ENCODE measurements at places on chromosomes 16 and 17.
A peak's percentile ranks its signal among the peaks of the same experiment; 100 is the strongest.

DNA sequence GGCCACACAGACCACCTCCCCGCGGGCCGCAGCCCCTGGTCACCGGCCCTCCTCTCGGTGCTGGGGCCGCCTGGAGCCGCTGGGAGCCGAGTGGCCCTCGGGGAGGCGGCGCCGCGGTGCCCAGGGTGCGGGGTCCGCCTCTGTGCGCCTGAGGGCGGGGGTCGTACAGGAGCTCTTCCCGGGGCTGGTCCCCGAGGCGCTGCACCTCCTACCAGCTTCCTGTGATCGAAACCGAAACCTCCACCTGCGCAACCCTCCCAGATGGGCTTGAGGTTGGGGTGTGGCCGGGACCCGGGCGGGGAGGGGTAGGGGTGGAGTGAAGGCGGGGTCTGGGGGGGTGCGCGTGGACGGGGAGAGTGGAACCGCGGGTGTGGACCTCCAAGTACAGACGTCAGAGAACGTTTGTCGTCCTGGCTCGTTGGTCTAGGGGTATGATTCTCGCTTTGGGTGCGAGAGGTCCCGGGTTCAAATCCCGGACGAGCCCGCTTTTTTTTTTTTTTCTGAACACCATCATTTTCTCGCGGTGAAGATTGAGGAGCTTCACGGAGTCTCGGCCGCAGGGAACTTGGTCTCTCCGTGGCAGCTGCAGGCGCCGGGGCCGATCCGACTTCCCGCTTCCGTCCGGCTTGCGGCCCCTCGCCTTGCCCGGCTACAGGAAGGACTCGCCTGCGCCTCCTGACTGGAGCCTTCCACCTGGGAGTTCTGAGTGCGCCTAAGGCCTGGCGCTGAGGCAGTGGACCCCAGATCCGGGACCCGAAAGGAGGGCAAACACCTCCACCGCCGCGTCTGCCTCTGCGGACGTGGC lies 23.9 kb downstream of the ZNF213 start:
- peak; percentile 88 for DNase-seq

DNA sequence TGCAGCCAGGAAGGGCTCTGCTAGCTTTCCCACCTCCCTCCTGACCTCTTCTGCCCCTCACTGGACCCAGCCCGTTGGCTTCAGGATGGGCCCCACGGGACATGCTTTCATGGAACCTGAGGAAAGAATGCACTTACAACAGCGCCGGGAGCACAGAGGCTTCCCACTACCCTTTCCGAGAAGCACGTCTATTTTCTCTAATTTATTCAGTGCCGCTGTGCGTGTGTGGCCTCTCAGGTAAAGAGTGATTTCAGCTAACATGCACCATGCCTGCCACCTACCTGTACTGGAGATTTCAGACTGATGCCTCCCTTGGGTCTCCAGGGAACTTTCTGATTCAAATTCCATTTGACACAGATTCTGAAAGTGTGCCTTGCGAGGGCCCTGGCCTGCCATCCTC lies 140.1 kb downstream of the CYLD start:
- no peak for DNase-seq

DNA sequence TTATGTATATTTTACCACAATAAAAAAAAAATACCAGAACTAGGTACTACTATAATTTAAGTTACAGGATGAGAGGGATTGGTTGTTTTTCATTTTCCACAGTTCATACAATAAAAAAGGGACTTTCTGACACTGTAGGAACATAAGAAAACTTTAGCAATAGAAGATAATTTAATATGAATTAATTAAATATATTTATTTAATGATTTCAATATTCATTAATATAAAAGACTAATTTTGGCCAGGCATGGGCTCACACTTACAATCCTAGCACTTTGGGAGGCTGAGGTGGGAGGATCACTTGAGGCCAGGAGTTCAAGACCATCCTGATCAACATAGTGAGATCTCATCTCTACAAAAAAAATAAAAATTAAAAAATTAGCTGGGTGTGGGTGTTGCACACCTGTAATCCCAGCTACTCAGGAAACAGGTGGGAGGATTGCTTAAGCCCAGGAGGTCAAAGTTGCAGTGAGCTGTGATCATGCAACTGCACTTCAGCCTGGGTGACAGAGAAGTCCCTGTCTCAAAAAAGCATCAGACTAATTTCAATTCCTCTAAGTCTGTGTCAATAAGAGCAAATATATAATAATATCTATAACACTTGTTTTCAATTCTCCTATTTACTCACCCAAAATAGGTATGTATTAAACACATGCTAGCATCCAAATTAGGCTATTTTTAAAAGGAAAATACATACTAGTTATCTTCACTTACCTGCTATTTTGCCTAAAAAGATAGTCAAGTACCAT lies 79.6 kb downstream of the BRIP1 start:
- no peak for DNase-seq

GRCh38 chr17:18277076-18277475 lies 16.6 kb downstream of the MIEF2 start:
- DNase-seq = no peak

DNA sequence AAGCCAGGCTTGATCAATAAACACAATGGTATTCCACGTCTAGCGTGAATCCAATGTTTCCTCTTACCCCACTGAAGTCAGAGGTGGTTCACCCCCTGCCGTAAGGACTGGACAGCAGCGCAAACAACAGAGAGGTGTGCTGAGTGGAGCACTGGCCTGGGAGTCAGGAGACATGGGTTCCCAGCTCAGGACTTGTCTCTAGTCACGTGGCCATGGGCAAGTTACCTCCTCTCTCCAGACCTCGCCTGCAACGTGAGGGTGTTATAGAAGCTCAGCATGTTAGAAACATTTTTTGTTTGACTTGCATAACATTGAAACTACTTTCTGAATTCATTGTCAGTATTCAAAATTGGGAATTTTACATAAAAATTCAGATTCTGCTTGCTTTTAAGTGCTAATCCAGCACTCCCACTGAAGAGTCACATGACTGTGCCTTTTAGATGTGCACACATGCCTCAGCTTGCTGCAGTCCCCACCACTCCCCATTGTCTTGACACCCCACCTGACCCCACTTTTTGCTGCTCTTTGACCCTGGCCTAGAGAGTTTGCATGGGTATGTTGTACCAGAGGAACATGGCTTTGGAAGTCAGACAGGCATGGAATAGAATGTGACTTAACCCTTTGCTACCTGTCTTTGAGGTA lies 8.8 kb upstream of the CPNE2 start:
- DNase-seq = no peak

GRCh38 chr17:45229681-45230409 lies 8.2 kb downstream of the FMNL1 start:
- peak; percentile 51 for DNase-seq

DNA sequence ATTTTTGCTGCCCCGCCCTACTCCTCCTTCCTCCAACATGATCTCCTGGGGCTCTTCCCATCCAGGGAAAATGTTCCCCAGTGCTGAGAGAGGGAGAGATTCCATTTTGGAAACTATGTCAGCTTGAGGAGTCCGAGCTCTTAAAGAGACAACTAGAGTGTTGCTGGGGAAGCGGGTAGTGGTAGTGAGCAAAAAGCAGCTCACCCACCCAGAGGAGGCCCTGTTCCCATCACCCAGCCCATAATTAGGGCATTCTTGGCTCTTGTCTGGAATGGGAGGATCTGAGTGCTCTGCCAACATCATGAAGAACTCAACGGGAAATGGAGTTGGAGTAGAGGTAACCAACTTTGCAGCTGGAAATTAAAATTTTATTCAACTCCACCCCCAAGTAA lies 9.1 kb upstream of the MSL1 start:
- no peak for DNase-seq

- peak; percentile 22 for DNase-seq
These were observed 47.1 kb downstream of the SPACA3 start for GRCh38 chr17:33038740-33039139.

- no peak for DNase-seq
These were observed 44.0 kb downstream of the CCDC182 start for GRCh38 chr17:57701124-57701523.

- DNase-seq = no peak
These were observed 13.5 kb downstream of the SLC46A1 start for GRCh38 chr17:28392491-28392890.

- DNase-seq = no peak
These were observed 83.2 kb upstream of the TOB1 start for GRCh38 chr17:50949128-50949988.

DNA sequence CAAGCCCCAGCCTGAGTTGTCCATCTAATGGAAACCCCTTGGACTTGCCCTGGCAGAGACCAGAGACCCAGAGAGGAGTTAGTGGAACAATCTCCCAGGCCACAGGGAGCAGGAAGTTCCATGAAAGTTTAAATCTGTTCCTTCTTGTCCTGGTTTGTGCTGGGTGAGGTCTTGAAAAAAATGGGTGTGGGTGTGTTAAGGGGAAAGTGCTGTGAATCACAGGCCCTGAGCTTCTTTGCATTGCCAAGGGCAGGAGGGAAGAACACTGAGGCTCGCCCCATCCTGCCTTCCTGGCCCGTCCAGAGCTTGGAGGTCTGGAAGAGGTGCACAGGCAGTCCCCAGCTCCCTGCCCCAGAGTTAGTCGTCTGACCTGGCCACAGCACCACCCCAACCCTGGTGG lies 2.3 kb downstream of the ADORA2B start:
- DNase-seq = no peak

- no peak for DNase-seq
These were observed 12.0 kb downstream of the MILR1 start for GRCh38 chr17:64460955-64461354.

DNA sequence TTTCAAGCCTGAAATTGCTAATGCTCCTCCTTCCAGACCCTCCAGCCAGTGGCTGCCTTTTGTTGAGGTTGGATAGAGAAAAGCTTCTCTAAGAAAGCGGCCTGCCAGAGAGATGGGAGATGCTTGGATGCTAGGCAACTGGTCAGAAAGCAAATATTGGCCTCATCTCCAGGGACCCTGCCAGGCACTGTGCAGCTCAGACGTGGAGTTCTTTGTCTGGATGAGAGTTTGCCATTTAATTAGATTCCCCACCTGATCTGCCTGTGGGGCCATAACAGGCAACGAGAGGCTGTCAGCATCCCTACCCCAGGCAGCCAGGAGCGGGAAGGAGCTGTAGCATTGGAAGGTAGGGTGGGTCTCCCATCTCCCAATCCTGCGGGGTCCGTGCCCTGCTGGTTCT lies 52.7 kb downstream of the ASIC2 start:
- no peak for DNase-seq

GRCh38 chr17:21286909-21287702 lies 2.6 kb downstream of the MAP2K3 start:
- peak; percentile 44 for DNase-seq

GRCh38 chr16:66622863-66623262 lies 18.4 kb downstream of the CMTM3 start:
- no peak for DNase-seq

- peak; percentile 72 for DNase-seq
These were observed 2.3 kb downstream of the DNASE1 start for GRCh38 chr16:3656491-3657468.

DNA sequence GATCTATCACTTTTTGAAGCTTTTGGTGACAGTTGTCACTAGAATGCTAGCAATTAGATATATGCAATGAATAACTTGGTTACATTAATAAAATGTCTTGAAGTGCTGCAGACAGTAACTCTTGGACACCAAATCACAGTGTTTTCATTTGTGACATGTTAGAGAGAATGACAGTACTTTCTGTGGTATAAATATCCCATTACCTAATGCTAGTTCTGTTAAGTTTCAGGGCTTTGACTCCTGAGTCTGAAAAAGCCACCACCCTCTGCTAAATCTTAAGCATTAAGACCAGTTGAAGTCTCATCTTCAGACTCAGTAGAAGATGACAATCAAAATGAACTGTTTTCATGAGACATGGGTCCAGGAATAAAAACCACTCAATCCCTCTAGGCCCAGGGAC lies 10.6 kb upstream of the CPHXL2 start:
- no peak for DNase-seq

- no peak for DNase-seq
These were observed at the start of gene VWA3A for GRCh38 chr16:22092143-22092933. VWA3A (plus strand) TSS chr16:22092541; CDS start chr16:22092638, 97 bp downstream.

GRCh38 chr17:20184977-20185619 lies 175.9 kb downstream of the SPECC1 start:
- DNase-seq = no peak

DNA sequence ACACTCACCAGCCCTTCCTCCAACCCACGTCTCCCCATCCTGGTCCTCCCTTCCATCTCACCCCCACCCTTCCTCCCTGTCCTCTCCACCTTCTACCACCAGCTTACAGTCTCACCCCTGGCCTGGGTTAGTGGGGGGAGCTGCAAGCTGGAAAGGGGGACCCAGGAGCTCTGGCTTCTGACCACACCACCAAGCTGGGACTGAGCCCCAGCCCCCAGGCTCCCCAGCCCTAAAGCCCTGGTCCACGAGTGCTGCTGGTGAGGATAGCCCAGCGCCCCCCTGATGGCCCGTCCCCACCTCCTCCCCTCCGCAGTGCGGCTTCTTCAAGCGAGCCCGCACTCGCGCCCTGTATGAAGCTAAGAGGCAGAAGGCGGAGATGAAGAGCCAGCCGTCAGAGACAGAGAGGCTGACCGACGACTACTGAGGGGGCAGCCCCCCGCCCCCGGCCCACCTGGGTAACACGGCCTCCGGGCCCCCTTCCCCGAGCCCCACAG lies 7.2 kb upstream of the PDK2 start:
- no peak for DNase-seq

- no peak for DNase-seq
These were observed 23.0 kb upstream of the ZNF750 start for GRCh38 chr17:82862737-82863382.

- DNase-seq = no peak
These were observed 3.4 kb upstream of the UQCRC2 start for GRCh38 chr16:21949713-21950260.

Measured in activated CD4-positive, alpha-beta T cell treated with anti-CD3 and anti-CD28 coated beads for 48 hours (primary cell).